Purkinje cell (primary cell): ENCODE measurements at places on chromosomes 1 and 21. TPM values are rescaled to one million over a fixed set of nuclear protein-coding genes. Genes with fewer than 3 reads are reported as not detected.

Gene BMP8B
- not detected in 2 replicates for polyA plus RNA-seq

Gene GNAT2
- polyA plus RNA-seq, result not detected in 2 replicates

Gene ASCL5
- 0.73 TPM in 1 of 2 replicates, not detected in the other for polyA plus RNA-seq

Gene PRELP
- polyA plus RNA-seq, result 0.27 and 1.4 TPM in 2 replicates

Gene ARHGEF16
- not detected in 2 replicates for polyA plus RNA-seq

Gene C1QB
- 0.32 TPM in 1 of 2 replicates, not detected in the other for polyA plus RNA-seq

Gene KCNJ6
- 0.50 and 3.5 TPM in 2 replicates for polyA plus RNA-seq

Gene EVI5
- polyA plus RNA-seq, result 10.9 and 15.7 TPM in 2 replicates
